Activated T-cell treated with anti-CD3 and anti-CD28 coated beads, Interleukin-2, amount 50 U/mL, for 72 hours (primary cell): ENCODE measurements at places on chromosomes 2 and 18.
A peak's percentile ranks its signal among the peaks of the same experiment; 100 is the strongest.

DNA sequence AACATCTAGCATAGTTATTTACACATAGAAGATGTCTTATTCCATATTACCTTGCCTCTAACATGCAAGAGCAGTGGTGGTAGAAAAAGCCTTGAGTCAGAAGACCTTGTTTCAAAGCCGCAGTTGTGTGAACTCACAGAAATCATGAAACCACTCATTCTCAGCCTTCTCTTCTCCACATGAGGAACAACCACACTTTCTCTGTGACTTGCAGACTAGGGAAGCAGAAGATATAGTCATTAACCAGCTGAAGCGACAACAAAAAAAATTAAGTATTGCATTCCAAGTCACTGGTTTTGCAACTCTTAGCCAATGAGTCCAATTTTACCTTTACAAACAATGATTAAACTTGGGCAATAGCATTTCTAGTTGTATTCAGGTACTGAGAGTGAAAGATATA, 19.0 kb downstream of the TWSG1 start:
- no peak overlapping the region for H3K4me3 ChIP-seq
- no peaks in the 10 kb centered on the region for H3K36me3 ChIP-seq
- H3K4me1 ChIP-seq: peaks cover 5% of the 10 kb centered on the region
- no peak overlapping the region for H3K27ac ChIP-seq
- no peak for DNase-seq
- H3K27me3 ChIP-seq: no peaks in the 10 kb centered on the region

DNA sequence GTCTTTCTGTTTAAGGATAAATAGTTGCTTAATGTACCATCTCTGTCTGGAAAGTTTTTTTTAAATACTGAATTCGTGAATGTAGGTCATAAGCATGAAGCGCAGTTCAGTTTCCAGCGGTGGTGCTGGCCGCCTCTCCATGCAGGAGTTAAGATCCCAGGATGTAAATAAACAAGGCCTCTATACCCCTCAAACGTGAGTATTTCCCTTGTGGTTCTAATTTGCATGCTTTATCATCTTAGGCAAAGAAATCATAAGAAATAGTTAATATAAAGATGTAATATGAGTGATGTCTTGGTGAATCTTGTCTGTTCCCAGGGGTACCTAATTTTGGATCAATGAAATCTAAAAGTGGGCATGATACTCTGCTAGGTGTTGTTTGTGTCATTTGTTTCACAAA, 1.5 kb downstream of the NDC80 start:
- no peaks in the 10 kb centered on the region for H3K27me3 ChIP-seq
- peak overlapping the region; percentile 96 for H3K27ac ChIP-seq
- peak overlapping the region; percentile 100 for H3K4me3 ChIP-seq
- peaks cover 19% of the 10 kb centered on the region for H3K36me3 ChIP-seq
- no peak for DNase-seq

- H3K27me3 ChIP-seq: peaks cover 6% of the 10 kb centered on the region
- H3K36me3 ChIP-seq: no peaks in the 10 kb centered on the region
- no peak for DNase-seq
Measured at GRCh38 chr2:106614511-106615291, 127.5 kb downstream of the CD8B2 start.

DNA sequence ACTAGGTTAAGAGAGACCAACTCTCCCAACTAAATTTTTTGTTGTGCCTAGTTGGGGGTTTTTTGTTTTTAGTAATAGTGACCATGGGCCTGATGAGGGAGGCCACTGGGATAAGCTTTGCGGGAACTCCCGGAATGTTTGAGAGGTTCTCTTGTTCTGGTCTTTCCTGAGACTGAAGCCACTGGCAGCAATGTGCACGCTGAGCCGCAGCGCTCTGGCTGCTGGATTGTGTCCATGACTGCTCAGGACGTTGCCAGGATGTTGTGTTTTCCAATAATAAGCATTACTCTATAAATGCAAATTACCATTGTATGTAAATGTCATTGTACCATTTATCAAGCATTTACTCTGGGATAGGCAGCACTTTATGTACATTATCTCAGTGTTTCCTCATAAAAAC, 126.1 kb downstream of the GALNT1 start:
- no peaks in the 10 kb centered on the region for H3K4me1 ChIP-seq
- H3K36me3 ChIP-seq: peaks cover 6% of the 10 kb centered on the region
- DNase-seq: no peak
- no peak overlapping the region for H3K27ac ChIP-seq

DNA sequence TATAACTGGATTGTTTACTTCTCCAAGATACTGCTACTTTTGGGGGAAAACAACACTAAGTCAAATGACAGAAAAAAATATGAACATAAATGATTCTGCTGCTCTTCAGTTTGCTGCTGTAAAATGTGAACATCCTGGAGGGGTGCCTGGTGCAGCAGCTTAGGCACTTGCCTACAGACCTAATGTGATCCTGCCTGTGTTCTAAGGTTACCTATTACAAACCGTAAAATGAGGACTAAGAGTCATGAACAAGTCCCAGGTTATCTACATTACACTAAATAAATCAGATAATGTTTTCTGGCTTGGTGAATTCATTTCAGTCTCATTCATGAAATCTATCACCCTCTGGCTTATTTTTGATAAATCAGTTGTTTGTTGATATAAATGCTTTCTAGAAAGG, 38.4 kb upstream of the ERCC3 start:
- H3K4me1 ChIP-seq: no peaks in the 10 kb centered on the region
- H3K27ac ChIP-seq: no peak overlapping the region
- no peaks in the 10 kb centered on the region for H3K36me3 ChIP-seq
- DNase-seq: no peak
- no peaks in the 10 kb centered on the region for H3K27me3 ChIP-seq
